ENCODE measurements at places on chromosomes 4 and X. TPM values are rescaled to one million over a fixed set of nuclear protein-coding genes. Genes with fewer than 3 reads are reported as not detected.

DNA sequence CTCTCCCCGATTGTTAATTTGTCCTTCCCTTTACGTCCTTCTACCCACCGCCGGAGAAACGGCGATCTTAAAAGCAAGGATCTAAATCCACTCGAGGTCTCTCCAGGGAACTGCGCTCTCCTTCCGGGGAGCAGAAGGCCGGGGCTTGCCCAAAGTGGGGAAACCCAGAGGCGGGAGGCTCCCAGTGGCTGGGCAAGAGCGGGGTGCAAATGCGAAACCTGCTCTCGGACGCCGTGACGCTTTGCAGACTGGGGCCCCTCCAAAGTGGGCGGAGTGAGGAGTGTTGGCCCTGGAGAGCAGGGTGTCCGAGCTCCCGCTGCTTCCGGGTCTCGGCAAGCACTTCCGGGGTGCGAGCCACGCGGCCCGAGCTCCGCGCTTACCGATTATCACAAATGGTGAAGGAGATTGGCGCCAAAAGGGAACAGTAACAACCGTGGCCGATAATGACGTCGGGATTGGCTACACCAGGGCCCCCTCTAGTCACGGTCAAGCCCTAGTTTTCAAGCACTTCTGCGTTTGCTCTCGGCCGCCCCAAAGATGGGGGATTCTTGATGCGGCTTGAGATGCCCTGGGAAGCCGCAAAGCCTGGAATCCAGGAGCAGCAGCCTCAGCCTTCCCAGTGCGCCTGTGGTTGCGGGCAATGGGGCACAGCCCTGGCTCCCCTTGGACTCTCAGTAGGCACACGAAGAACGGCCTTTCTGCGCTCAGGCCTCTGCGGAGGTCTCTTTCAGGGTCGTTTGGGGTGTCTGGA is 29.0 kb downstream of the HAND2 start:
- DNase-seq: no peak

- no peak for DNase-seq
Observed at GRCh38 chr4:86357608-86358007, 2.2 kb downstream of the MAPK10 start.

DNA sequence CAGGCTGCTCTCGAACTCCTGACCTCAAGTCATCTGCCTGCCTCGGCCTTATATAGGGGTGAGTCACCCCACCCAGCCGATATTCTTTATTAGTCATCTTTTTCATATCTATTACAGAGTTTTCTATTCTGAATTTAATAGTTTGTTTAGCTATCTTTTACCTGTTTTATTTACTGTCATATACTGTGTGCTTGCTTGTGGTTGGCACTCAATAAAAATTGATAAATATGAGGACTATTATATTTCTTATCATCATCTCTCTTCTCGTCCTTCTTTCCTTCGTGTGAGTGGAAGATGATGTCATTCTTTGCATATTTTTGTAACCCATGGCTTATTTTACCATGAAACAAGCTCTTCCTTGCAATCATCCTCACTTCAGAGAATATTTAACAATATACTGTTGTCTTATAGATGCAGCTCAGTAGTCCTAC is 265.5 kb downstream of the ARHGAP24 start:
- no peak for DNase-seq

- no peak for DNase-seq
Observed at GRCh38 chr4:153997516-153997915, 208.6 kb upstream of the SFRP2 start.

- no peak for DNase-seq
Observed at GRCh38 chr4:177006331-177006730, 213.6 kb upstream of the VEGFC start.

DNA sequence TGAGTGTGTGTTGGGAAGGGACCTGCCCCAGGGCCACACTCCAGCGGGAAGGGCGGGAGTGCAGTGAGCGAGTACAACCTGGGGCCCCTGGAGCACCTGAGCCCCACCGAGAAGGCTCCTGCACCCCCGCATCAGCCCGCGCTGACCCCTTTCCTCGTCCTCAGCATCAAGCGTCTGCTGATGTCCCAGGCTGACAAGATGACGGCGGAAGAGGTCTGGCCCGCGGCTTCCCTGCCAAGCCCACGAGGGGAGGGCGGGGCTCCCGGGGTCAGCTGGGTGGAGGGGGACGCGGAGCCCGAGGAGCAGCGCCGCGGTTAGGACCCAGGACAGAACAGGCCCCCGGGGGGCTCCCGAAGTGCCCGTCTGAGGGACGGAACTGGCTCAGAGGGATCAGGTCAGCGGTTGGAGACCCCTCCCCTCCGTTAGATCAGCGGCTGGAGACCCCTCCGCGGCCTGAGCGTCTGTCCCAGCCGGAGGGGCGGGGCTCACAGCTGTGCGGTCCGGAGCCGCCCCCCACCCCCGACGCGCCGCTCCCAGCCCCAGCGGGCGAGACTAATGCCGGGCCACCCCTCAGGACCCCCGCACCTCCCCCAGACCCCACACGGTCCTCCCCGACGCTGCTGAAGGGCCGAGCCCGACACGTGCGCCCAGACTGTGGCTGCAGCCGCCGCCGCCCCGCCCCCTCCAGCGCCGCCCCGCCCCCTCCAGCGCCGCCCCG is 6.7 kb downstream of the MYL5 start:
- DNase-seq: peak; percentile 60

GRCh38 chrX:45070116-45071007 is 130.3 kb downstream of the DIPK2B start:
- no peak for DNase-seq

Gene AR
- 29.1 TPM for total RNA-seq

DNA sequence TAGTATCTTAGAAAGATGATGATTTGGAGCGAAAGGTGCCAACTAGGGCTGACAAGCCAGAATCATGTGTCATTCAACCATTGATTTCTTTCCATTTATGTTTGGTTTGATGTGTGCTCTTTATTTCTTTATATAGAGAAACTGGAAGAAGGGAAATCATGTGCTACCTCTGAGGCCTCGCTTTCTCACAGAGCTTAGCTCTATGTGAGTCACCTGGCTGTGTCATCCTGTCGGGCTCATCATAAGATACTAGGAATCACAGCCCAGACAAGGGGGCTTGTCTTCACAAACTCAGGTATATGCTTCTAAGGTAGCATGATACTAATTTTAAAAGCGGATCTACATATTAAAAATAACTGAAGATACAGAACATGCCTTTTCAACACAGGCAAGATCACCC is 81.7 kb upstream of the GPM6B start:
- DNase-seq: no peak

- no peak for DNase-seq
Observed at GRCh38 chr4:88958080-88958479, 98.9 kb downstream of the FAM13A start.

DNA sequence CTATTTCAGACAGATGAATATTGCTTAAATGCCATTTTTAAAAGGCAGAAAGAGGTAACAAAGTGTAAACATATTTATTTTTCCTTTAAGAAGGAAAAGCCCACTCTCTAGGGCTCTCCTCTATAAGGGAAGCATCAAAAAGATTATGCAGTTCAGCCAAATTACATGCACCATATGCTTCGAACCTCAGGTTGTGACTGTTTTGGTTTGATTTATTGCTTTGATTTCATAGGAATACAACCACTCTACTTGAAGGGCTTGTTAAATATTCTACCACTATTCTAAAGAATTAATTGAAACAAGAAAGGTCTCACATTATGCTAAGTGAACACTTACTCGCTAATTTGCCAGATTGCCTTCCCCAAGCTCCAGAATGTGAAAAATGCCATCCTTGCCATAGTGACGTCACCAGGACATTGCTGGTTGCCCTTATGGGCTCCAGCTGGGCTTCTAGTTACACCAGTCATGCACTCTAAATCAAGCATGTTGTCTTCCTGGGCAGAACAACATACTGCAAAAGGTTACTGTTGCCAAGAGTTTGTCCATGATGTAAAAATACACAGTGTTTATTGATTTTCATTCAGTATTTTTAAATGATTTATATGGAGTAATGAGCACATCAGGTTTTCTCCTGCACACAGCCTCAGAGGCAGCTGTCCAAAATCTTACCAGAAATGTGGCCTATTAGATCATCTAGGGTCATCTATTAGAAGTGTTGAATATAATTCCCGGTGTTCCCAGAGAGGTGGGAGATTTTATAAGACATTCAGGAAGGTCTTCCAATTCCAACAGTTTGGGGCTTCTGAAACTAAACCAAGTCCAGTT is 164.4 kb upstream of the RAPGEF2 start:
- no peak for DNase-seq

Gene TRPC5OS
- total RNA-seq: not detected

- no peak for DNase-seq
Observed at GRCh38 chr4:138599965-138600364, 357.8 kb upstream of the SLC7A11 start.

Gene CENPI
- total RNA-seq: 0.88 TPM

Gene SERPINA7
- total RNA-seq: not detected

Gene DUSP21
- not detected for total RNA-seq

DNA sequence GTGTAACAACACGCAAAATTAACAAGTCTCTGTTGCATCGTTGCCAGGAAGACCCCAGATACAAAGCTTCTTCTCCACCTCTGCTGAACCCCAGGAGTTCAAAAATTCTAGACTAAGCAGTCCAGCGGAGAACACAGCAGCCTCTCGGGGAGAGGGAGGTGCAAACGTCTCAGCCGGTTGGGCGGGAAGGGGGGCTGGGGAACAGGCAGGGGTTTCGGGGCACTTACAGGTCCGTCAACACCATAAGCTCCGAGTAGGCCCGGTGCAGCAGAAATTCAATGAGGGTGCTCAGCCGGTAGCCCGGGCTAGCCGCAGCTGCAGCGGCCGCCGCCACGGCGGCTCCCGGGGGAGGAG is 394 bp downstream of the MED14 start:
- DNase-seq: no peak

Gene CCNB3
- total RNA-seq: 0.33 TPM

Gene AREG
- total RNA-seq: 46.2 TPM

GRCh38 chrX:113833096-113834055 is 750.5 kb upstream of the HTR2C start:
- DNase-seq: no peak

Gene ZNF280C
- 5.0 TPM for total RNA-seq

Gene CC2D2A
- 14.9 TPM for total RNA-seq

- DNase-seq: no peak
Observed at GRCh38 chrX:139971394-139971749, 6.1 kb upstream of the CXorf66 start.

DNA sequence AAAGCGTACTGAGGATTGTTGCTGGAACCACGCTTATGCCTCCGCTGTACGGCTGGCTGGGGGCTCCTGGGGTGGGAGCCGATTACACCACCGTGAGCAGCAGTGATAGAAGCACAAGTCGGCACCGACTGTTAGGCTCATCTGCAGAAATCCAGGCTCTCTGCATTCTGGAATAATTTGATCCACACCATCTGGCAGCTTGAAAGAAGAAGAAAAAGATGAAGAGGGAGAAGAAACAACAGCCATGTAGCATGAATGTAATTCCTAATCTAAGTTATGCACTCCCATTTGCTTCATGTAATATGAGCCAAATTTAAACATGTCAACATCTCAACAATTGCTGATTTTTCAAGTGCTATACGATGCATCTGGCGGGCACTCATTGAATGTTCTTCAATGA is 84.6 kb upstream of the DHX15 start:
- DNase-seq: no peak

Gene RASL11B
- total RNA-seq: 3.1 TPM

GRCh38 chrX:110401135-110401534 is 42.5 kb downstream of the RTL9 start:
- no peak for DNase-seq

Gene TMPRSS11D
- total RNA-seq: not detected

GRCh38 chrX:1596676-1597344 is 5.4 kb downstream of the AKAP17A start:
- no peak for DNase-seq

GRCh38 chr4:17468619-17469221 is 43.2 kb downstream of the QDPR start:
- no peak for DNase-seq

DNA sequence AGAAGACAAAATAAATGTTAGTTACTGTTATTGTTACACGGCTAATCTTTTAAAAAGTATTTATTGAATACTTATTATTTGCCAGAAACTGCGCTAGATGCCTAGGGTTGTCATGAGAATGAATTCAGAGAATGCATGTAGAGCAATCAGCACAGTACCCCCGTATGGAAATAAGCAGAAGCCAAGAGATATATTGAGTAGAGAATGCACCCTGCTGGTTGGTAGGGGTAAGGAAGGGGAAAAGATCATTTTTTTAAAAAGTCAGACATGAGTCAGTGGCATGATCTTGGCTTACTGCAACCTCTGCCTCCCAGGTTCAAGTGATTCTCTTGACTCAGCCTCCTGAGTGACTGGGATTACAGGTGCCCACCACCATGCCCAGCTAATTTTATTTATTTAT is 13.1 kb upstream of the DRP2 start:
- DNase-seq: no peak

DNA sequence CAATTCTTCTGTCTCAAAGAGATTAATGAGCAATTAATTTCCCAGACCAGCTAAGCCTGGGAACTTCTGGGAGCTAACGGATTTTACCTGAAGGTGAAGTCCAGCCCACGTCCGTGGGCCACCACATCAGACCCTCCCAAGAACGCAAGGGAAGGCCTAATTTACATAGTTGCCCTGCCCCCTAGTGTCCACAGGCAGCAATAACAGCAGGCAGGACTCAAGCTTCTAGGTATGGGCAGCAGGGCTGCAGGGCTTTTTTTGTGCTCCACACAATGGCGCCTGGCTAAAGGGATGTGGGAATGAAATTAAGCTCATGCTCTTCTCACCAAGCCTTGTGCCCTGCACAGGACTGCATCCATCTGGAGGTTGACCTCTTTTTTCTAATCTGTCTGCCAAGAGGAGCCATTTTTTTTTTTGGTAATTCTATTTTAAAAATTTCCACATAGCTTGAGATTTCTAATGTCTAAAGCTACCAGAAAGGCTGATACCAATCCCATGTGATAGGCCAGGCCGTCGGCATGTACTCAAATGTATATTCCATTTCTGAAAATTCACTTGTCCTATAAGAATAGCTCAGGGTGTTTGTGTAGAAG is 111.9 kb upstream of the TMEM164 start:
- peak; percentile 36 for DNase-seq

GRCh38 chr4:155076256-155076785 is 132.1 kb upstream of the NPY2R start:
- DNase-seq: no peak

- DNase-seq: no peak
Observed at GRCh38 chrX:37686996-37687395, 1.4 kb downstream of the XK start.

Measured in breast epithelium (tissue), 4 donors.